ENCODE measurements at places on chromosomes 6 and 20. TPM values are rescaled to one million over a fixed set of nuclear protein-coding genes. Genes with fewer than 3 reads are reported as not detected.

GRCh38 chr20:63407928-63408683, 47.0 kb upstream of the CHRNA4 start:
- DNase-seq: no peak

GRCh38 chr6:79257381-79258205, 23.1 kb upstream of the HMGN3 start:
- DNase-seq: no peak

GRCh38 chr20:14622796-14623195, 285.4 kb upstream of the FLRT3 start:
- peak; percentile 78 for DNase-seq

GHRH gene
- total RNA-seq: not detected

PTGIS gene
- 20.9 TPM for total RNA-seq

MYCT1 gene
- 8.8 TPM for total RNA-seq

PLEKHG1 gene
- total RNA-seq: 1.7 TPM
